Natural killer cell (primary cell): ENCODE measurements at places on chromosomes 2 and 18. TPM values are rescaled to one million over a fixed set of nuclear protein-coding genes. Genes with fewer than 3 reads are reported as not detected.

The SERPINB4 gene
- not detected for total RNA-seq

DNA sequence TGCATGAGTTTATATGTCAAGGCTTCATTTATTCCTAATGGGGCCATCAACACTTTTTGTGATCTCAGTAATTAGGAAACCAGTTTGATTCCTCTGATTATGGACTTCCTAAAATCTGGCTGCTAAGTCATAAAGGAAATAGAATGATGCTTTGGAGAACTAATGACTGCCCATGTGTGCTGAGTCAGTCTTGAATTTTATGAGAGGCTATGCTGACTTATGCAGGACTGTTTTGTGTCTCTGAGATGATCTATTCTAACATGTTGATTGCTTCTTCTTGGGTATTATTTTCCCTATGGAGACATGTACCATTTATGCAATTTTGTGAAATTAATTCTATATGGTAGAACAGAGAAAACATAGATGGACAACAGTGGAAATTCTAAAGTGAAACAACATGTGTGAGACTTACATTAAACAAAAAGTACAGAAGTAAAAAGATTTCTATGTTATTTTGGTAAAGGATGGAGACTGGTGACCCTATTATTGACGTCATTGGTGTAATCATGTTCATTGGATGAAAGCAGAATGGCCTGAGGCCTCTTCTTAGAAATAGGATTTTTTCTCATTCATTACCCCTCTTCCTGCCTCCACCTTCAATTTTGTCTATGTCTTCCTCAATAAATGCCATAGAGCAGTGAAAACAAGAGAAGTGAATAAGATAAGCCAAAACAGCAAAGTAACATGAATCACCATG, 1658.2 kb upstream of the PIK3C3 start:
- no peaks in the 10 kb centered on the region for H3K27me3 ChIP-seq
- H3K36me3 ChIP-seq = no peaks in the 10 kb centered on the region
- no peak overlapping the region for H3K4me3 ChIP-seq
- DNase-seq = no peak
- H3K4me1 ChIP-seq = no peaks in the 10 kb centered on the region

- H3K4me1 ChIP-seq = peaks cover 42% of the 10 kb centered on the region
- H3K36me3 ChIP-seq = no peaks in the 10 kb centered on the region
- DNase-seq = no peak
- H3K4me3 ChIP-seq = no peak overlapping the region
These were observed 217.7 kb downstream of the AGAP1 start for GRCh38 chr2:235711527-235711926.

The GPR55 gene
- 1.1 TPM for total RNA-seq

GRCh38 chr2:6757215-6757614, 108.5 kb downstream of the CMPK2 start:
- no peaks in the 10 kb centered on the region for H3K27me3 ChIP-seq
- H3K4me3 ChIP-seq = no peak overlapping the region
- no peak for DNase-seq
- no peaks in the 10 kb centered on the region for H3K4me1 ChIP-seq
- no peaks in the 10 kb centered on the region for H3K36me3 ChIP-seq

- no peaks in the 10 kb centered on the region for H3K27me3 ChIP-seq
- no peak for DNase-seq
- no peak overlapping the region for H3K4me3 ChIP-seq
- no peaks in the 10 kb centered on the region for H3K36me3 ChIP-seq
- H3K4me1 ChIP-seq = no peaks in the 10 kb centered on the region
- H3K27ac ChIP-seq = no peak overlapping the region
These were observed 2.3 kb downstream of the TM4SF20 start for GRCh38 chr2:227376656-227377396.

The STPG4 gene
- 0.21 TPM for total RNA-seq

The GDF7 gene
- 0.10 TPM for total RNA-seq

GRCh38 chr2:234630801-234631261, 133.9 kb upstream of the ARL4C start:
- DNase-seq = no peak
- H3K4me3 ChIP-seq = no peak overlapping the region
- H3K27me3 ChIP-seq = no peaks in the 10 kb centered on the region

GRCh38 chr2:179604598-179604997, 256.8 kb downstream of the ZNF385B start:
- H3K27ac ChIP-seq = no peak overlapping the region
- no peaks in the 10 kb centered on the region for H3K27me3 ChIP-seq
- H3K4me3 ChIP-seq = no peak overlapping the region
- no peaks in the 10 kb centered on the region for H3K36me3 ChIP-seq
- H3K4me1 ChIP-seq = no peaks in the 10 kb centered on the region

The ALLC gene
- not detected for total RNA-seq

- no peak for DNase-seq
- peaks cover 3% of the 10 kb centered on the region for H3K4me1 ChIP-seq
- no peak overlapping the region for H3K27ac ChIP-seq
- H3K4me3 ChIP-seq = no peak overlapping the region
- peaks cover 79% of the 10 kb centered on the region for H3K27me3 ChIP-seq
These were observed 4.7 kb upstream of the HOXD10 start for GRCh38 chr2:176111846-176112374.
